ENCODE measurements at places on chromosomes 3 and 15.

DNA sequence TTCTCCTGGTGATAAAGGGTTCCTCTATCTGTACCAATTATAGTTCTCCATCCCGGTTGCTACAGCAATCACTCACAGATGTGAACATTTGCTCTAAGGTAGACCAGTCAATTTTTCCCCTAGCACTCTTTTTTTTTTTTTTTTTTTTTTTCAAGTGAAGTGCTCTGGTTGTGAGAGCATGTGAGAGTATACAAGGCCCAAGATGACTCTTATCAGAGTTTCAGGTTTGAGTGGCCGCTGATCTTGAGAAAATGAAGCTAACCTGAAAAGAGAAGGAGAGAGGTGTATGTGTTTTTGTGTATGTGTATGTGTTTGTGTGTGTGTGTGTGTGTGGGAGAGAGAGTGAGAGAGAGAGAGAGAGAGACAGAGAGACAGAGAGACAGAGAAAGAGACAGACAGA, 44.4 kb upstream of the OTOL1 start:
- DNase-seq: no peak

- DNase-seq: no peak
These were observed 10.1 kb upstream of the GOLGB1 start for GRCh38 chr3:121759541-121760202.

- no peak for DNase-seq
These were observed 1.7 kb downstream of the CCR1 start for GRCh38 chr3:46206282-46207015.

- no peak for DNase-seq
These were observed 38.6 kb upstream of the APH1B start for GRCh38 chr15:63238796-63239195.

DNA sequence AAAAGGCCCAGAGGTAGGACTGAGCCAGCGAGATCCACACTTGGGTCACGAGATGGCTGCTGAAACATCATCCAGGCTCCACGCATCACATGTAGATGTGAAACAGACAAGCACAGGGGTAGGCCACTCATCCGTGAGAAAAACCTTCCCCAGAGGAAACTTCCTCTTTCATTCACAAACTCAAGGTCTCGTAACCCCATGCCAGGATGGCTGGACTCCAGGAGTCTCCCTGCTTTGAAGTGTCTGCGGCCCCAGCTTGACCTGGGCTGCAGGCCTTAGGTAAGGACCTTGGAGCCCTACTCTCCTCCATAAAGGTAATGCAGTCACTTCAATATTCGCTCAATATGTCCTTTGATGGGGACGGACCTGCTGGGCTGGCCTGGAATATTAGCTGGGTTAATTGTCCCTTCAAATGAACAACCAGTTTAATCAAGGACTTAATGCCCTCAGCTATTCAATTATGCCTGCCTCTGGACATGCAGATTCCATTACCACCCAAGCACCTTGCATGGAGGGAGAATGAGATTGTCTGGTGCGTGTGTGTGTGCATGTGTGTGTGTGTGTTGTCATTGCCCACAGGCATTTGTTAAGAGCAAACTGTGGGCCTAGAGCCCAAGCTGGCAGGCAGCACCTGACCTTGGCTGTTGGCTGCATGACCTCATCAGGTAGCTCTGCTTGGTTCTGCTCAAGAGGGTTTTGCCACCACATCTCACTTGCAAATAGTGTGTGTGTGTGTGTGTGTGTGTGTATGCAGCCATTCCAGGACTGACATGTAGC, 186.9 kb upstream of the TLE3 start:
- peak; percentile 25 for DNase-seq

DNA sequence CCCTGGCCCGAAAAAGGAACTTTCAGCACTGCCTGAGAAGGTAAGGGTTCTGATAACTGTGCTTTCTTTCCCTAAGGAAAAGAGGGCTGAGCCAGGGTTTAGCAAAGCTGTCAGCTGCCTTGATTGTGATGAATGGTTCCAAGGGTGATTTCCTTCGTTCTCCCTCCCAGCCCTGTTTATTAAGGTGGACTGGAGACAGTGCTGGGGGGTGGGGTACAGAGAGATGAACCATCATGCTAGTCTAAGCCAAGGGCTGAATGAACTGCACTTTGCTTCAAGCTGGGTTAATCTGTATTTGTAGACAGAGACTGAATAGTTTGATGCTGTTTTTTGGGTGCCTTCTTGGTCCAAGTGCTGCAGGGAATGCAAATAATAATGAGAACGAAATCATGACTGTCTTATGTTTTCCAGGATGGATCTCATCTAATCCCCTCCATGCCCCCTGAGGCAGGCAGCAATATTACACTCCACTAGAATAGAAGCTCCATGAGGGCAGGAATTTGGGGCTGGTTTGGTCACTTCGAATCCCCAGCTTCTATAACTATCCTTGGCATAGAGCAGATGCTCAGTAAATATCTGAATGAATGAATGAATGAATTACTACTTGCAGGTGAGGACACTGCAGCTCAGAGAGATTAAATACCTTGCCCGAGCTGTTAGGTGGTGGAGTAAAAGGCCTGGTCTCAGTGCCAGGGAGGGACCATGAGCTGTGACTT, 10.9 kb downstream of the PXYLP1 start:
- DNase-seq: no peak

- DNase-seq: peak; percentile 71
These were observed 42.9 kb downstream of the TBC1D2B start for GRCh38 chr15:78034495-78035191.

GRCh38 chr3:102478160-102478559, 43.3 kb downstream of the ZPLD1 start:
- no peak for DNase-seq

DNA sequence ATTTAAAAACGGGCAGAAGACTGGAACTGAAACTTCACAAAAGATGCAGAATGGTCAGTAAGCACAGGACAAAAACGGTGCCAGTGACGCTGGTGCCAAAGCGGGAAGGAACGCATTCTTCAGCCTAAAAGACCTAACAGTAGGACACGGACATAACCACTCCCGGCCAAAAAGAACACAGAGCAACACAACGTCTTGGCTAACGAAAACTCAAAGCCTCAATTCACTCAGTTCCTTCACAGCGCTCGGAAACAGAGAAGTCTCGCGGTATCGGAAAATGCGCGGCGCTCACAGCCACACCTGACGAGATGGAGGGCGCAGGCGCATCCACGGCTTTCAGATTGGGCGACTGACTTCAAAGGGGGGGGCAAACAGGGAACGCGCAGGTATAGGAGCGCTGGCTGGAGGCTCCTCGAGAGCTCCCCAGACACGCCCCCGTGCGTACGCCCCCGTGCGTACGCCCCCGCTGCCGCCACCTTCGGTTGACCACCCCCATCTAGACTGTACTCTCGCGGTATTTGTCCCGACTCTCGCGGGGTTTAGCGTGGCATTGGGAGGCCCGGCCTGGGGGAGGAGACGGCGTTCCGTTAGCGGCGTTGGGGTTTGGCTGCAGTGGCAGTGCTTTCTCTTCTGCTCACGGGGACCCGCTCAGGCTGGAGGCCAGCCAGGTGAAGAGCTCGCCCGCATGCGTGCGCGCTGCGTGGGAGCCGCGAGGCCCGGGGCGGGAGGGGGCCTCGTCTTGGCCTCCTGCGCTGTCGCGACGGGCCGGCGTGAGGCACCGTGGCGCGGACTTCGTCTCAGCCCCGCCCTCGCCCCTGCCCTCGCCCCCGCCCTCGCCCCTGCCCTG, at the start of gene NKTR:
Gene NKTR, plus strand, starts transcription at position 576 of the 847 bp plus-strand sequence. CDS start 321 bp downstream, outside the sequence.
- DNase-seq: peak; percentile 99

GRCh38 chr3:151307131-151307530, 9.5 kb downstream of the GPR87 start:
- DNase-seq: no peak

DNA sequence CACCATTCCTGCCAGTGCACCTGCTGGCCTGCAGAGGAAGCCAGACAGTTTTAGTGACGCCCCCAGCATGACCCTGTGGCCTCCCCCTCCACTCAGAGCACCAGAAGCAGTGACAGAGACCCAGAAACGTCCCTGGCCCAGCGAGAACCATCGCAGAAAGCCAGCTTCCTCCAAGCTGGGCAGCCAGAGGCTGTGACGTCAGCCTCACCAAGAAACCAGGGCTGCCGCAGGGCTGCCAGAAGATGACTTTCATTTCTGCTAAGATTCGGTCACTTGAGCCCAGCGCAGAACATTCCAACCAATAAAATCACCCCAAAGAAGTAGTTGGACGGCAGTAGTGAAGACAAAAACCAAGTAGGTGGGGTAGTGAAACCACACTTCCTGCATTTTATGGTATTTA, 29.6 kb upstream of the RPL32 start:
- DNase-seq: no peak

DNA sequence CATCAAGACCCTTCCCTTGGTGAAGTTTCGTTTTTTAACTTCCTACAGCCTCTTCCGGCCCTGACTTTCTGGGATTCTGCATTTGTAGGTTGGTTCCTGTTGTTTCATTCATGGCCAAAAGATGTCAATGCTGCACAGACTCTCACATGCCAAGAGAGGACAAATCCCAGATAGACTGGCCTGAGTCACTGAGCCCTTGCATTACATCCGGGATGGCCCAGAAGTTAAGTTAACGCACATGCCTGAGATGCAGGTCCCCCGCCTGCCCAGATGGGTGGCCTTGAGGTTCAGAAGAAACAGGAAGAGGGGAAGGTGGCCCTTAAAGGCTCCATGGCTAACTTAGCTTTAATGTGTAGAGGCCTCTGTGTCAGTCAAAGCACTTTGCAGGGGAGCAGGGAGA, 51.6 kb upstream of the SRGAP3 start:
- DNase-seq: no peak

DNA sequence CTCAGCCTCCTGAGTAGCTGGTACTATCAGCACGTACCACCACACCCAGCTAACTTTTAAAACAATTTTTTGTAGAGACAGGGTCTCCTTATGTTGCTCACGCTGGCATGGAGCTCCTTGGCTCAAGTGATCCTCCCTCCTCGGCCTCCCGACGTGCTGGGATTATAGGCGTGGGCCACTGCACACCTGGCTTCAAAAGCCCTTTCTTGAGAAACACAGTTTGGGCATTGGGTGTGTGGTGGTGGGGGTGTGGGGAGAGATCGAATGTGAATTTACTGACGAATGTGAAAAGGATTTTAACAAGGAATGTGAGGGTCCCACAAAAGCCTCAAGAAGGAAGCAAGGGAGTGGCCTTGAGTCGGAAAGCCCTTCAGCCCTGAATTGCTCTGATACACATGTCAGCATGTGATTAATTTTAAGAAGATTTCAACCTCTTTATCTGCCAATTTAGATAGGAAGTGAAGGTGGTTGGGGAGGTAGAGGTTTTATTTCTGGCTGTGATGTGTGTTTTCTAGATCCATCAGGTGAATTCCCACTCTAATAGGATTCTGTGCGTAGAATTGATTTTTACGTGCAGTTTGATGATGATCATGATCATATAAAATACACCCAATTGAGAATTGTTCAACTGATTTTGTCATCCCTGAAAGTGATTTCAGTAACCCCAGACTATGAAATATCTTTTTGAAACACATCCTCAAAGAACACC, 1.1 kb downstream of the CCR4 start:
- DNase-seq: no peak

- DNase-seq: no peak
These were observed 18.2 kb downstream of the SYNM start for GRCh38 chr15:99122831-99123712.

- DNase-seq: no peak
These were observed 54.8 kb upstream of the HES1 start for GRCh38 chr3:194080913-194081800.

- DNase-seq: no peak
These were observed 182.7 kb downstream of the CNTN6 start for GRCh38 chr3:1275495-1275894.

GRCh38 chr3:154111365-154111935, 9.7 kb upstream of the ARHGEF26 start:
- no peak for DNase-seq

DNA sequence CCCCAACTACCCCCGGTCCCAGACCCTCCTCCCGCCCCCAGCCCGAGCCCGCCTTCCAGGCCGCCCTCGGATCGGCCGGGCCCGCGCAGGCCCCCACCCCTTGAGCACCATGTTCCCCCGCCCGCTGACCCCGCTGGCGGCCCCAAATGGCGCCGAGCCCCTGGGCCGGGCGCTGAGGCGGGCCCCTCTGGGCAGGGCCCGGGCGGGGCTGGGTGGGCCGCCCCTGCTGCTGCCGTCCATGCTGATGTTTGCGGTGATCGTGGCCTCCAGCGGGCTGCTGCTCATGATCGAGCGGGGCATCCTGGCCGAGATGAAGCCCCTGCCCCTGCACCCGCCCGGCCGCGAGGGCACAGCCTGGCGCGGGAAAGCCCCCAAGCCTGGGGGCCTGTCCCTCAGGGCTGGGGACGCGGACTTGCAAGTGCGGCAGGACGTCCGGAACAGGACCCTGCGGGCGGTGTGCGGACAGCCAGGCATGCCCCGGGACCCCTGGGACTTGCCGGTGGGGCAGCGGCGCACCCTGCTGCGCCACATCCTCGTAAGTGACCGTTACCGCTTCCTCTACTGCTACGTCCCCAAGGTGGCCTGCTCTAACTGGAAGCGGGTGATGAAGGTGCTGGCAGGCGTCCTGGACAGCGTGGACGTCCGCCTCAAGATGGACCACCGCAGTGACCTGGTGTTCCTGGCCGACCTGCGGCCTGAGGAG, 472 bp downstream of the CHST14 start:
- DNase-seq: no peak

DNA sequence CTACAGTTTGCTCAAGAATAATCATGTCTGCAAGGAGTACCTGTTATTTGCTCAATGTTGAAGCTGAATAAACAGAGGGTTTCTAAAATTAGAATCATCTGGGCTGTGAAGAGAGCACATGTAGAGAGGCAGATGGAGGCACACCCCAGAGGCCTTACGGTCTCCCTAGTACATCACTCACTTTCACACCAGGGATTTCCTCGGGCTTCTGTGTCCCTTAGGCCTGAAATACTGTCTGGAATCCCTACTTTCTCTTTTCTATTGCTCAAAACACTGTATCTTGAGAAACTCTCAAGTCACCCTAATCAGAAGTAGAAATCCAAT, 473.7 kb upstream of the ROBO2 start:
- no peak for DNase-seq

GRCh38 chr3:169390741-169391305, 272.7 kb downstream of the MECOM start:
- DNase-seq: no peak

DNA sequence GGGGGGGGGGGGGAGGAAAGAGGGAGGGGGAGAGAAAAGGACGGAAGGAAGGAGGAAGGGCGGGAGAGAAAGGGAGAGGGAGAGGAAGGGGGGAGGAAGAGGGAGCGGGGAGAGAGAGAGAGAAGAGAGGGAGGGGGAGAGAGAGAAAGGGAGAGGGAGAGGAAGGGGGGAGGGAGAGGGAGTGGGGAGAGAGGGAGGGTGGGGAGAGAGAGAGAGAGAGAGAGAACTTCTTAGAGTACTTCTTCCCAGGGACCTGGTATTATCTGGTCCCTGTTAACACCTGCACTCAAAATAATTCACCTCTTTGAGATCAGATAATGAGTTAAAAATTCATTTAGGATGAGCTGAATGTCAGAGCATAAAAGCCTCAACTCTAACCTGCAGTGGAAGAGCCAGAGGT, 1.1 kb downstream of the SEC13 start:
- no peak for DNase-seq

Measured in T-helper 2 cell (primary cell).